ENCODE measurements at places on chromosomes 1 and 21.

- DNase-seq = no peak
These were observed 134.4 kb upstream of the LMO4 start for GRCh38 chr1:87194271-87194774.

GRCh38 chr1:247962911-247963588 lies 2.0 kb upstream of the OR2AK2 start:
- no peak for DNase-seq

DNA sequence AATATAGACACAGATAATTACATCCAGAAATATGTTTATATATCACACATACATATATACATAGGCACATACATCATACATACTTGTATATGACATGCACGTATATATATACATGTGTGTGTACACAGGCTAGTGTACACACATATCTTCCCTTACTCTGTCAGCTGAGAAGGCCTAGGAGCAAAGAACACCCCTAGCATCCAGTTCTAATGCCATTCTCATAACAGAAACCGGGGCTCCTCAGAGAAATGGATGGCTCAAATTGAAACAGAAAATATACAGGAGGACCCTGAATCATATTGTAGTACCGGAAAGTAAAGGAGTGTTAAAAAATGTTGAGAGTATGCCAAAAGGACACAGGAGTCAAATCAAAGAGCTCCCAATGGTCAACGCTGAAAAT lies 19.7 kb upstream of the HYI start:
- no peak for DNase-seq

DNA sequence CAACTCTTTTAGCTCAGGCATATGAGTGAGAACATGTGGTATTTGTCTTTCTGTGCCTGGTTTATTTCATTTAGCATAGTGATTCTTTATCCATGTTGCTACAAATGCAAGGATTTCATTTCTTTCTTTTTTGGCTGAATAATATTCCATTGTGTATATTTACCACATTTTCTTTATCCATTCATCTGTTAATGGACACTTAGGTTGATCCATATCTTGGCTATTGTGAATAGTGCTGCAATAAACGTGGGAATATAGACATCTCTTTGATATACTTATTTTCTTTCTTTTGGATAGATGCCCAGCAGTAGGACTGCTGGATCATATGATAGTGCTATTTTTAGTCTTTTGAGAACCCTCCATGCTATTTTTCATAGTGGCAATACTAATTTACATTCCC lies 30.8 kb downstream of the ASB17 start:
- no peak for DNase-seq

DNA sequence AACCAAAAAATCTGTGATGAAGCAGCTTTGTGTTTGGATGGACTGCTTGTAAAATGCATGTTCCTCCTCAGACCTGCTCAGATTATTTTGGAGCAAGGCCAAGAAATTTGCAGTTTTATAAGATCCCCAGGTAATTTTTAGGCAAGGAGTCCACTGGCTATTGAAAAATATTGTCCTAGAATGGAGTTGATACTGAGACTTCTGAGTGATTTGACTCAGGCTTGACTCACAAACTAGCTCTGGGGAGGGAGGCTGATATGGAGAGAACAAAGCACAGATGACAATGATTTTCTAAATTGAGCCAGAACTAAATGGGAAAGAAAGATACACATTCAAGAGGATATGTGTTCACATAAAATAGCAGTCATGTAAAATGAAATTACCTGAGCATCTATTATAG lies 36.7 kb downstream of the AGL start:
- no peak for DNase-seq

GRCh38 chr21:40282912-40283886 lies 416.0 kb downstream of the PCP4 start:
- DNase-seq = no peak

DNA sequence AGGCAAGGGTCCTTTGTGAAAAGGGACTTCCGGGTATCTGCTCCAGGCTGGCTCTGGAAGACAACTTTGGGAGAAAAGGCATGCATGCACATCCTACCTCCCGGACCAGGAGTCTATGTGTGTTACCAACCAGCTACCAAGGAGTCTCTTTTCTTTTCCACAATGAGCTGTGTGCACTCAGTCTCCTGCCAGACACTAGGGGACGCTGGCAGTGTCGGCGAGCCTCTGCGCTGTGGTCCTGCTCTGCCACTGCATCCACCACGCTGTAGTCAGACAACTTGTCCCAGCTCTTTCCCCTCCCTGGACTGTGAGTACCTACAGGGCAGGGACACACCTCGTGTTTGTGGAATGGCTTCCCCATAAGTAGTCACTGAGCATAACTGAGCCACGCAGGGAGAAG lies 5.1 kb upstream of the SSR2 start:
- DNase-seq = no peak

GRCh38 chr1:226951286-226952117 lies 11.4 kb downstream of the COQ8A start:
- DNase-seq = no peak

GRCh38 chr1:16138772-16139221 lies 17.1 kb downstream of the EPHA2 start:
- DNase-seq = no peak

DNA sequence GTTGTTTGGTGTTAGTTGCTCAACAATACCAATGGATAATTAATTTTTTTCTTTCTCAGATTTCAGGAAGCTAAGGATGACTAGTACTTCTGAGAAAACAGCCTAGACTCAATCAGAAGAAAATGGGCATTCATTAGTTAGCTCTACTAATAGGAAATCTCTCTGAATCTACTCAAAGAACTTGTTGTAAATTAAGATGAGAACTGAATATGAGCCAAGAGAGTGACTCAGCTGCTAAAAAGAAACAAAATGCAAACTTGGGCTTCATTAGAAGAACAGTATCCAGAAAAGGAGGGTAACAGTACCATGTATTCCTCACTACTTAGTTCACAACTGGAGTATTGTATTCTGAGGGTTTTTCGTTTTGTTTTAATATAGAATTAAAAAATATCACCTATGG lies 12.5 kb downstream of the FOXJ3 start:
- no peak for DNase-seq

GRCh38 chr1:3864884-3865283 lies 7.6 kb downstream of the DFFB start:
- no peak for DNase-seq

GRCh38 chr1:24289937-24290595 lies 29.1 kb upstream of the GRHL3 start:
- DNase-seq = peak; percentile 87

DNA sequence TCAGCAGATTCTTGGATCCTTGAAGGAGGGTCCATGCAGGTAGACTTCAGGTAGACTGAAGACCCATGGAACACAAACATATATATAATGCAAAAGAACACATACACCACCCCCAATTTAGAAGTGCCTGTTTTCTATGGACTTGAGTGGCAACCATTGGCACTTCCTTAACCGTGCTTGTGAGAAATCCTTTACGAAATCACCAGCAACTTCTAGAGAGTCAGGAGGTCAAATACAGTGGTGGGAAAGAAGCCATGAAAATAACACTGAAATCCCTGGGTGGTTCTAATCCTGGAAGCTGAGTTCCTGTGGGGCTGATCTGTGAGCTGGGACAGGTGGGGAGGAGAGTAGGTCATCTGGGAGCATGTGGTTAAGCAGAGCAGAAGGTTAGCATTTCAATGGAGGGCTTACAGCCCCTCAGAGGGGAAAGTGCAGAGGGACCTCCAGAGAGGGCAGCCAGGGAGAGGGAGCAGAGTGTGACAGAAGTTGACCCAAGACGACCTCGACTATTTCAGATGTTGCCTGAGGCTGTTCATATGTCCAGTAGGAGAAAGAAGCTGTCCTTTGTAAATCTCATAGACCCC lies 13.0 kb upstream of the IL10 start:
- DNase-seq = no peak

DNA sequence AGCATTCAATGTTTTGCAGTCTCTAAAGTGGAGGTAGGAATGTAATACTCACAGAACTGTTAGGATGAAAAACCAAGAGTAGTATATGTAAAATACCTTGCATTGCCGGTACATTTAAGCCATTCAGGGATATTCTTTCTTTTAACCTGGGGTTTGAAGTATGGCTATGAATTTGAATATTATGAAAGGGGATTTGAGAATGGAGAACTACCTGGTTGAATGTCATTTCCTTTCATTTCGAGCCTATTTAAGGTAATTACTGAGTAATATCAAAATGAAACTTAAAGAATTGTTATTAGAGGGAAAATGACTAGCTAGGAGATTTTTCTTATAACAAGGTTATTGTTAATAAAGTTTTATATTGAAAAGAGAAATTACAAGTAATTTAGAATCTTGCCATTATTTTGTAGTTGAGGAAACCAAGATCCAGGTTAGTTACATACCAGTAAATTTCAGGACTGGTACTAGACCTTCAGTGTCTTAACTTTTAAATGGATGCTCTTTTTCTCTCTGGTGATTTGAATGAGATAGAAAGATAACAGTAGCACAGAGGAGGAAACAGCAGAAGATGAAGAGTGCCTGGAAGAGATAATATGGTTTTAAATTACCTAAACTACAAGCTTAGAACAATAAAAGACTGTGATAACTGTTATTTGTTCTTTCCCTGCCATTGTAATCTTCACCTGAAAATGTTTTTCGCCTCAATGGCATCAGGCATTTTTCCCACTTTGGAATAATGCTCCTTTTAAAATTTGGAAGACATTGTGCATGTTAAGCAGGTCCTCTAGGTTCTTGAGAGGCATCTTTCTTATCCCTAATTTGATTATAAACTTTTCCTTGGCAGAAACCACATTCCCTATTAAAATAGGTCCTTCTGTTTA lies 103.2 kb downstream of the PKN2 start:
- DNase-seq = no peak

DNA sequence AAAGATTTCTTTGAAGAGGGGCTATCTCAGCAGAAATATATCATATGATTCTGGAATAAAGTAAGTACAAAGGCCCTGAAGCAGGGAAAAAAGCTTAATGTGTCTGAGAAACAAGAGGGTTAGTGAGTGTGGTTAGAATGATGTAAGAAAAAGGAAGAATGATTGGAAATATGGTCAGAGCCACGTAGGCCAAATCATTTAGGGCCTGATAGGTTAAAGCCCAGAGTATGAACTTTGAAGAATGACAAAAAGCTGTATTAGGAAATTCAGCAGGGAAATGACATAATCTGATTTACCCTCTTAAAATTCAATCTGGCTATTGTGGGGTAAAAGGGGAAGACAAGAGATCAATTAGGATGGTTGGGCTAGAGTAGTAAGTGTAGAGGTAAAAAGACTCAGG lies 69.0 kb upstream of the MUTYH start:
- no peak for DNase-seq

- DNase-seq = no peak
These were observed 198.8 kb downstream of the COL24A1 start for GRCh38 chr1:85957760-85958159.

- DNase-seq = no peak
These were observed 21.8 kb upstream of the PLEKHO1 start for GRCh38 chr1:150127868-150128267.

DNA sequence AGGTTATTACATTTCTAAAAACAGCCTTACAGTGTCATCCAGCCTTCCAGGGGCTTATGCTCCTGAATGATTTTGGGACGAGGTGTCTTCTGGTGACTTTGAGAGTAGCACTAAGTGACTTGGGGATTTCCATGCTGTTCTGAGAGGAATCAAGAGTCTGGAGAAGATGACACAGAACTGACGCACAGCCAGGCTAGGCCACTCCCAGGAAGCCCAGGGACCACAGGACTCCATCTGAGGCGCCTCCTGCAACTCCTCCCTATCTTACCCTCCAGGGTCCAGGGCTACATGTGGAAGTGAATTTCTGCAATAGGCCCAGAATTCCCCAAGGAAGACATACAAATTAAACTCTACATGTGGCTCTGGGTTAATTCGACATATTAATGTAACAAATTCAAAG lies 92.5 kb downstream of the SLC25A24 start:
- no peak for DNase-seq

- no peak for DNase-seq
These were observed 493 bp upstream of the ESPN start for GRCh38 chr1:6424000-6424565.

DNA sequence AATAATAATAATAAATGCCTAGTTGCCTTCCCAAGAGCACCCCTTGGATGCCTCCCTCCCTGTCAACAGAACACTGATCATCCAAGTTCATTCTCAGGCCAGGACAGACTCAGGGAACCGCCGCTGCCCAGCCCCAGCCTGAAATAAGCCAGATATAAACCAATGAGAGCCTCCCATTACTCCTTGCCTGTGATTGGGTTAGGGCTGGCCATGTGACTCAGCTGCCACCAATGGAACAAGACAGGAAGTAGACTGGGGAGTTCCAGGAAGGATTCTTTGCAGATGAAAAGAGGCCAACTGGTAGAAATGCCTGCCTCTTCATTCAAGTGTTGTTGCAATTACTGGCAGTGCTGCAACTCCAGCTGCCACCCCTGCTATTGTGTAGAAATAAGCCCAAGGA lies 146.4 kb upstream of the TIAM1 start:
- no peak for DNase-seq

DNA sequence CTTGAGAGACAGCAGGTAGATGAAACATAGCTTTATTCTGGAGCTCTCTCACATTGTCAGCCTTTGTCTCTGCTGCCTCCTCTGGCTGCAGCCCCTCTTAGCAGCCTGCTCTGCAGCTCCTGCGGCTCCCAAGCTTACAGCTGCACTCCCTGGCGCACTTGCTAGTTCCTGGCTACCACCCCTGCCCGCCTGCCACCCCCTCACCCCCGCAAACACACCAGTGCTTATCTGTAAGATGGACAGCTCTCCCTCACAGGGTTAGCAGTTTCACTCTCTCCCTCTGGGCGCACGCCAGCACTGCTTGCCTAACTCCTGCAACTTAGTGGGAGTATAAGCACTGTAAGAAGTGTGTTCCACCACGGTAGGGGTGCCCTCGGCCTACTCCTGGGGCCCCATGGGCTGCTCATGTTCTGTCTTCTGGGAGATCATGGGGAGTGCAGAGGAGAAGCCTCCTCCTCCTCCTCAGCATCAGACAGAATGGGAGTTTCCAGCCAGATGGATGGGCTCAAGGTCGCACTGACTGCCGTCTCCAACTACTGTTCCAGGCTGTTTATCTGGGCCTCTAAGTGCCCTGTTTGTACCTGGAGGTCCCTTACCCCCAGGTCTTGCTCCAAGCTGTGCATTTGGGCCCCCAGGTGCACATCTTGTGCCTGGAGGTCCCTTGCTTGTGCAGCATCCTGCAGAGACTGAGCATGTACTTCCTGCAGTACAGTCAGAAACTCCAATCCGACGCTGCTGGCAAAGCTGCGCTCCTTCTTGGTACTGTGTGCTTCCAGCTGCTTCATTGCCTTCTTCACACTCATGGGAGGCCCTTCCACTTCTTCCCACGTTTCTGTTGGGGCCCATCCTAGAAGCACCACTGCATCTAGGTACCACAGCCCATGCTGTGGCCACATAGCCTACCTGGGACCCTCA lies 1388.1 kb downstream of the AMY1C start:
- DNase-seq = no peak

GRCh38 chr1:115179397-115180079 lies 90.2 kb upstream of the TSPAN2 start:
- no peak for DNase-seq

GRCh38 chr1:228366062-228366865 lies 40.4 kb downstream of the TRIM11 start:
- no peak for DNase-seq

- no peak for DNase-seq
These were observed 15.4 kb downstream of the BTG2 start for GRCh38 chr1:203320591-203321272.

GRCh38 chr1:8004803-8005573 lies 21.1 kb downstream of the ERRFI1 start:
- peak; percentile 68 for DNase-seq
